ENCODE measurements at places on chromosomes 16 and 17.

DNA sequence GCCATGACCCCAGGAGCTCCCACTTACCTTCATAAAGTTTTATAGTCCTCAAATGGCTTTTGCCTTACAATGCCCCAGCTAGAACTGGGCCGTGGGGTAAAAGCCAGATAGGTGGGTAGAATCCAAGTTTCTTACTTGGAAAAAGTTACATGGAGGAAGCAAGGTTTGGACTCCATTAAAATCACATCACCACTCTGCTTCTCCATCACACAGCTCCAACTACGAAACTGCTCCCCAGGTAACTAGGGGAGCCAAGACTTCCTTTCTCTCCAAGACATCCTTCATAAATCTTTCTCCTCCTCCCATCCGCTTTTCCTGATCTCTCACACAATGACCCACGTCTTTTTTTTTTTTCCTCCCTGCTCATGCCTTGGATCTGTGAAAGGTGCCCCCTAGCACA lies 130.8 kb upstream of the RCVRN start:
- no peak for DNase-seq

GRCh38 chr17:21686165-21687015 lies 5.9 kb upstream of the KCNJ18 start:
- DNase-seq = no peak

GRCh38 chr16:27428026-27428785 lies 26.2 kb downstream of the IL21R start:
- DNase-seq = no peak

GRCh38 chr17:49680314-49680713 lies 2.4 kb upstream of the SPOP start:
- DNase-seq = no peak

DNA sequence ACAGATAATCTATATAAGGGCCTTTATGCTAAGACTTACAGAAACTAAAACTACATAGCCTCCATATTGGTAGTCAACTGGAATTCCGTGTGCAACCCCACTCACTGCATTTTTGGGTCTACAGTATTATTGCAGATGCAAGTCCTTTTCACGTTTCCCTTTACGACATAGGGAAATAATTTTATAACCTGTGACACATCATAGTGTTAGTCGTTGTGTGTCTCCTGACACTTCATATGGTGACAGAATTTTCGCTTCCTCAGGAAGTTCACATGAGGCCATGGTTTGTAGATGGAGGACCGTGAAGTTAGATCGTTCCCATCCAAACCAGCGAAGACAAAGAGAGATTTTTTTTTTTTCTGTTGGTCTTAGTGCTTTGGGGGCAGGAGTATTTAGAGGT lies 15.7 kb upstream of the MRC2 start:
- DNase-seq = no peak

DNA sequence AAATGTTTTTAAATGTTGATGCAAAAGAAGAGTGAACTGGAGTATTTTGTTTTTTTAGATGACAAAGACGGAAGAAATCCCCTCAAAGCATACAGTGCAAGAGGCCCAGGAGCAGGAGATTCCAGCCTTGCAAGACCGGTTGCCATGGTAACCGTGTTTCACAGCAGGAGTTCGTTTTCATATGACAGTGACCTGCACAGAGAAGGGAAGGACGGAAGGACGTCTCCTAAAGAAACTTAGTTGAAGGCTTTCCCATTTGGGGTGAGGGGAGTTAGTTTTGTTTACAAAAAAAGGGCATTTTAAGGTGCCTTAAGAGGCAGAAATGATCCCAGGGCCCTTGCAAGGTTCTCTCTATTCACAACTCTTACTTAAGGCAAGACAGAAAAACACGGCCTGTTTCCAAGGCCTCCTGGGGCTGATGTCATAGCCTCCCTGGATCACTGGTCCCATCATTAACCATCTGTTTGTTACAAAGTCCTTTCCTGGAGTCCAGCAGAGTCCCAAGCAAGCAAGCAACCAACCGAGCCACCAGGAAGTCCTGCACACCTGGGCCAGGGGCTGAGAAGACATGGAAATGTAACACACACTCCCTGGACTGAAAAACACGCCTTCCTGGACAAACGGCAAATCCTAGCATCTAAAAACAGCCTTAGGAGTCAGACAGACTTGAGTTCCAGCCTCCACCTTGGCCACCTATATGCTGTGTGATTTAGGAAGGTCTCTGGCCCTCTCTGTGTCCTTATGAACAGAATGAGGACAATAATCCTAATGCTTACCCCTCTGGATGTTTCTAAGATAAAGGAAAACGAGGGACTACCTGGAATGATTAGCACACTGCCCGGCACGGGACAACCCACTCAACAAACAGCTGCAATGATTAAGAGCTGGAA lies 30.3 kb upstream of the RPH3AL start:
- DNase-seq = no peak

- no peak for DNase-seq
Observed at GRCh38 chr16:69930117-69930776, 20.9 kb upstream of the CLEC18A start.

- DNase-seq = no peak
Observed at GRCh38 chr17:73302189-73302588, 9.6 kb downstream of the CDC42EP4 start.

DNA sequence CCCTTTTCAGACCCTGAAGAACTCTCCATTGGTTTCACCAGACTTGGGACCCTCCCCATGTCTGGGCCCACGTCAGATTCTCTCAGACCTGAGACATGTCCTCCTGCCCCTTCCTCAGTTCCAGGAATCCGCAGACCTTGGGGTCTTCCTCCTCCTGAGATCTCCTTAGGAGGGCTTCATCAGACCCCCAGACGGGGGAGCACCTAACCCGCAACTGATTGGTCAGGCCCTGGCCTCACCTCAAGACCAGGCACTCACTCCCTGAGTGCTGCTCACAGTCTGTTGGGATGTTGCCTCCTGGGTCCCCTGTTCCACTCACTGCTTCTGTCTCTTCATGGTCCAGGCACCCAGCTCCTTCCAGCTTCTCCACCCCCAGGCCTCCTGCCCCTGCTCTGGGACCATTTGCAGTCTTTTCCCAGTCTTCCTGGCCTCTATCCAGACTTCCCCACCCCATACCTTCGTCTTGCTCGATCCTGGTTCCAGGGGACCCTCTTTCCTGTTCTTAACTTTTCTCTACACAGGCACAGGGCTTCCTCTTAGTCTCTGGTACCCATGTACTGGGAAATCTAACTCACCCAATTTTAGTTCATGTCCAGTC lies 1.2 kb downstream of the GID4 start:
- no peak for DNase-seq

DNA sequence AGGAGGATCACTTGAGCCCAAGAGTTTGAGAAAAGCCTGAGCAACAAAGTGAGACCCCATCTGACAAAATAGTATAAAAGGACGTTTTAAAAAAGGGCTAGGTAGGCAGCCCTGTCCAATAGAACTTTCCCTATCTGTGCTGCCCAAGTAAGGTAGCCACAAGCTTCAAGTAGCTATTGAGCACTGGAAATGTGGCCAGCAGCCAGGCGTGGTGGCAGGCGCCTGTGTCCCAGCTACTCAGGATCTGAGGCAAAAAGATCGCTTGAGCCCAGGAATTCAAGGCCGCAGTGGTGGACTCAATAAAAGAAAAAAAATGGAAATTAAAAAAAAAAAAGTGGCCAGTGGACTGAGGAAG lies 1.5 kb upstream of the NQO1 start:
- DNase-seq = no peak

- DNase-seq = no peak
Observed at GRCh38 chr17:56292010-56292409, 138.7 kb downstream of the ANKFN1 start.

- DNase-seq = no peak
Observed at GRCh38 chr16:4700380-4700996, 7.1 kb downstream of the NUDT16L1 start.

DNA sequence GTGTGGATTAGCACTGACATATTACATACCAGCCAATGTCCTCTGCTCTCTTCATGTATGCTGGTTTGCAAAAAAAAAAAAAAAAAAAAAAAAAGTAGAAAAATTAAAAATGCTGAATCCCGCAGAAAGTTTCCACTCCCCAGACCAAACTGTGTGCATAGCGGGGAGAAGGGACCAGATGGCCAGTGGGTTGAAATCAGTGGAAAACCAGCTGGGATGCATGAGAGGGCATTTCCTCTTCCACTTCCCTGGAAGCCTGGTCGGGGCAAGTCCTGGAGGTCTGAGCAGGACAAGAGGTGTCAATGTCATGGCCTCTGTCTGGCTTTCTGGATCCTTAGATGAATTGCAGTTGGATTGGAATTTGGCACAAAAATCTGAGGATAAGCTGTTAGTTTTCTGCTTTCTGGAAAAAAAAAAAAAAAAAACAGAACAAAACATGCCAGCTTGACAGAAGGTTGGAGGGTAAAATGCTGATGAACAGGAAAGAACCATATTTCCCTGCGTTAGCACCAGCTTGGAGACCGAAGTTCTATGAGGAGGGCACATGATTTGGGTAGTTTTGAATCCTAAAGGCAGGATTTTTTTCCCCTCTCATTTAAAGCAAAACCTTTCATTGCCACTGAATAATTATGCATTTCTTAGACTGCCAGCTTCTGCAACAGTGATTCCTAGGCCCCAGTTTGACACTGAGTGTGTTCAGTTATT lies 941.5 kb upstream of the EEF2KMT start:
- no peak for DNase-seq

GRCh38 chr17:45749831-45750335 lies 34.2 kb upstream of the CRHR1 start:
- no peak for DNase-seq

DNA sequence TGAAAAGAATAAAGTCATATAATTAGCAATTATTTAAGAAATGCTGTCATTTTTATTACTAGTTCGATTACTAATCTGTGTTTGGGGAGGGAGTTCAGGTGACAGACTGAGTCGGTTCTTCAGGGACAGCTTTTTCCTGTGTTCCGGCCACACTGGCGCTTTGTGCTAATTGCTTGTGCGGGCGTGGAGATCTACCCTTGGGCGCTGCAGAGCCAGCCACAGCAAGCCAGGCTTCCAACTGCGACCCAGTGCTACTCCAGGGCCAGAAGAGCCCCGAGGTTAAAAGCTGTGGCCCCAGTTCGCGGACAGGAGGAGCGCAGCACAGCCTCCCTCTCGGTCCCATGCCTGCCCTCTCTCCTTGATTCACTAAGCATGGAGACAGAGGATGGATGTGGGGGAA lies 6.5 kb upstream of the OR2C1 start:
- DNase-seq = no peak

Data from Panc1 (cell line).